Testis (tissue), 5 donors: ENCODE measurements at places on chromosomes 3 and 15. TPM values are rescaled to one million over a fixed set of nuclear protein-coding genes. Genes with fewer than 3 reads are reported as not detected.

Gene CYP19A1
- polyA plus RNA-seq = 29.0 TPM

Gene CMTM8
- 1.8 TPM for polyA plus RNA-seq

Gene CPEB1
- polyA plus RNA-seq = 60.8 TPM

Gene IFT122
- 218 TPM for polyA plus RNA-seq

Gene CATSPER2
- 59.0 TPM for polyA plus RNA-seq

Gene SPG21
- polyA plus RNA-seq = 76.2 TPM
